Astrocyte of the spinal cord (primary cell): ENCODE measurements at places on chromosomes 5 and 9.

DNA sequence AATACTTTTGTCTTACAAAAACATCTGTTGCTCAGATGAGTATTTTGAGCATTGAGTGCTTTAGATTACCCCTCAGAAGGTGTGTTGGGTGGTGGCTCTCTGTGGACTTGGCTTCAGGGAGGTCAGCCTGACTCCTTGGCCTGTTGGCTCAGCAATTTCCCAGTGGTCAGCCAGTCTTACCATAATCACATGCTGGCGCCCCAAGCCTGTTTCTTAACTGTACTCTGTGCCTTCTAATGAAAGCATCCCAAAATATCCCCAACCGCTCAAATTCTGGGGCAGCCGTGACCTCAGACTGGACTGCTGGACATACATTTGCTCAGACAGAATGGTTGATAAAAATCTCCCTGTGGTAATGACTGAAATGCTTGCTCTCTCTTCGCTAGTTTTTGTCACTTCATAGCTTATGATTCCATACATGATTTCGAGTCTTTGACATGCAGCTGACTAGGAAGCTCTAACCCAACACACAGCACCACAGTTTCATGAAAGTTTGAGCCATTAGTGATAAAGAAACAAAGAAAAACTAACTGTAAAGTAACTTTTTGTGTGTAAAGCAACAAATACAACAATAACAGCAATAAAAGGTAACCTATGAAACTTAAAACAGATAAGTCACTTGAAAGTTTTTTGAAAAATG is 562.2 kb upstream of the MEF2C start:
- no peak for DNase-seq

- no peak for DNase-seq
These were observed 5.4 kb downstream of the IL7R start for GRCh38 chr5:35862126-35862525.

- DNase-seq, result no peak
These were observed 294.5 kb downstream of the CTNND2 start for GRCh38 chr5:11609570-11610303.

DNA sequence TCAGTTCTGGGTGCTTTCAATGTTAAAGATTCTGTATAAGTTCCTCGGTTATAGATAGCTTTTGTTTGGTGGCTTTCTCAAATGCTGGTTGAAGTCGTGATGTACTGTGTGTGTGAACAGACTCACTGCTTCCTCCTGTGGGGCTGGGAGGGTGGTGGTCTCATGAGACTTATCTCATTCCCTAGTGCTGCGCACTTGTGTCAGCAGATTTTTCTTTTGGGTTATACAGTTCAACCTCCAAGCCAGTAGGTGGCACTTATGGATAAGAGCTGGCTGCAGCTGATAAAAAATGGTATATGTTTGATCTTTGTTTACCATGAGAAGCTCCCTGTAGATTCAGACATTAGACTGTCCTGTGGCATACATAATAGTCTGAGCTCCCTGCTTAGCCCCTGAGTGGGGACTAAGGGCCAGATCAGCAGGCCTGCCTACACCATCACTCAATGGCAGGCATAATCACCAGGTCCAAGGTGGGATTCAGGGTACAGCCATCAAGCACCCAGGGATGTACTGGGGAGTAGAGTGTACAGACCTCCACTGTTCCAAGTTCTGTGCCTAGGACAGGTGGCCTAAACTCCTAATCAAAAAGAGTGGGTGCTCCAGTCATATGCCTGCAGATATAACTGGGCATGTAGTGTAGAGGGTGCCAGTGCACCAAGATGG is 174.2 kb downstream of the OXCT1 start:
- no peak for DNase-seq
